ENCODE measurements at places on chromosomes 2 and 18.

GRCh38 chr2:238133499-238134392 lies 4.7 kb upstream of the KLHL30 start:
- no peak for DNase-seq

GRCh38 chr2:160376576-160376975 lies 117.0 kb downstream of the RBMS1 start:
- no peak for DNase-seq

- DNase-seq, result no peak
These were observed 65.7 kb downstream of the PDCL3 start for GRCh38 chr2:100628506-100628905.

DNA sequence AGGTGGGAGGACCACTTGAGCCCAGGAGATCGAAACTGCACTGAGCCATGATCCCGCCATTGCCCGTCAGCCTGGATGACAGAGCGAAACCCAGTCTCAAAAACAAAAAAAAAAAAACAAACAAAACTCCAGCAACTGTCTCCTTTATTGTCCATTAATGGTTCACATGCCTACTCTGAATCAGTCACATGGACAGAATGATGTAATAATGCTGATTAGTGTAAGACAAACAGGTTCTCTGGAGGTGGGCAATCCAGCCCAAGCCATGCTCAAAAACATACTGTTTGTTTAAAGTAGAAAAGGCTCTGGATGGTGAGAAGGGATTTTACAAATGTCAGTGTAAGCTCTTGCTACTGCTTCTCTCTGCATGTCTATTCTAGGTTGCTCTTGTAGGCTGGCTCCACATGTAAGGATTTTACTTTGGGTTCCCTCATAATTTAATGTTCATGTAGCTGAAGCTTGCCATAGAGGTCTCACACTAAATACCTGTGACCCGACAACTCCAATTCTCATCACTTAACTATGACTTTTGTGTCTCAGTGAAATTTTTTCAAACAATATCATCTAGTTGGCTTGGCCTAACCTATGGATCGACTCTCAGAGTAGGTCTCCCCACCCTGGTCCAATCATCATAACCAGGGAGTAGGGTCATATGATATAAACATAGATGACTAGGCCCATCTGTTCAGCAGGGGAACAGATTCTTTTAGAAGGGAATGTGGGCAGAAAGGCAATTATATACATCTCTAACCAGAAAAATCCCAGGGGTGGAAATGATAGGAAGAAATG lies 83.9 kb upstream of the SLC39A10 start:
- DNase-seq, result no peak

DNA sequence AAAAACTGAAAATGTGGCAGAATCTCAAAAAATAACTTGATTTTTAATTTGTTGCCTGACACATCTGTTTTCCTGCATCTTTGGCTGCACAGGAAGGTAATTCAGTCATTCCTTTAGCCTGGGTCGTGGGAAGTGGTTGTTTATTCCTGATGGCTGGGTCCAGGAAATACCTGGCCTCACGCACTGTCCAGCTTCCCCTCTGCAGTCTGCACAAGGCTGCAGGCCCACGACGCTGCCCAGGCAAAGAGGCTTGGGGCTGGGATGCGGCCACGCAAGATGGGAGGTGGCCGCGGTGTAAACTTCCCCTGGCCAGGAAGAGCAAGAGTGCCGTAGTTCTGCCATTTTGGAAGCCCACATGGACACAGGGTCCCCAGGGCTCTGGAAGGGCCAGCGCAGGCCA lies 28.2 kb downstream of the TSHZ1 start:
- DNase-seq, result no peak

DNA sequence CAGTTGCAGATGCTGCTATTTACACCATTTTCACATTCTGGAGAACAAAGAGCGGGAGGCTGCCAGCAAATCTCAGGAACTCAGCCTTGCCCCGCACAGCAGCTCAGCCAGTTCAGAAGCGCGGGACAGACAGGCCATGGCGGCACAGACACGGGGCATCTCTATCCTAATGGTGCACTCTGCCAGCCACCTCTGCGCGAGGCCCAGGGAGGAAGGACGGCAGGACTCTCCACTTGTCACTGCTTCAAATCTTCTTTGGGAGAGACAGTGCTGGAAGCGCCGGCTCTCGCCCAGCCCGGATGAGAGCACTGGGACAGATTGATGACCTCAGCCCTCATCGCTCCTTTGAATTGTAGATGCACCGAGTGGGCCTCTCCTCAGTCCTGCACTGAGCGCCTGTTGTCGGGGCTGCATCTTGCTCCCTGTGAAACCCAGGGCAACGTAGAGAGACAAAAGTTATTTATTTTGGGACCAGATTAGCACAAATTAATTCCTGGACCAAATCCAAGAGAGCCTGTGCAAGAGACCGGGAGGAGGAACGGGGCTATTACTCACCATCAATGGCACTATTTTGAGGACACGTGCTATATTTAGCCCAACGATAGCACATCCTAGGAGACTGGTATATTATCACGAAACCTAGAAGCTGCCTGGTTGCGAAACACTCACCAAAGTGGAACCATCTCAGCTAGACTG lies 211.4 kb upstream of the SMIM21 start:
- DNase-seq, result no peak

GRCh38 chr2:65024149-65024829 lies 31.9 kb upstream of the CEP68 start:
- DNase-seq, result no peak

Data from NCI-H187 (cell line).